ENCODE measurements at places on chromosomes 2 and 18. TPM values are rescaled to one million over a fixed set of nuclear protein-coding genes. Genes with fewer than 3 reads are reported as not detected.

Gene AOX1
- total RNA-seq, result 0.97 TPM

Gene CLIP4
- total RNA-seq, result 22.1 TPM

Gene C18orf32
- 47.8 TPM for total RNA-seq

Gene UNC80
- not detected for total RNA-seq

Gene UGT1A4
- total RNA-seq, result not detected

Gene PRSS56
- total RNA-seq, result not detected

GRCh38 chr18:34038086-34038485, 186.6 kb downstream of the NOL4 start:
- H3K27me3 ChIP-seq, result no peaks in the 10 kb centered on the region
- no peak overlapping the region for H3K4me3 ChIP-seq
- H3K36me3 ChIP-seq, result no peaks in the 10 kb centered on the region
- no peak for DNase-seq
- peaks cover 19% of the 10 kb centered on the region for H3K4me1 ChIP-seq

DNA sequence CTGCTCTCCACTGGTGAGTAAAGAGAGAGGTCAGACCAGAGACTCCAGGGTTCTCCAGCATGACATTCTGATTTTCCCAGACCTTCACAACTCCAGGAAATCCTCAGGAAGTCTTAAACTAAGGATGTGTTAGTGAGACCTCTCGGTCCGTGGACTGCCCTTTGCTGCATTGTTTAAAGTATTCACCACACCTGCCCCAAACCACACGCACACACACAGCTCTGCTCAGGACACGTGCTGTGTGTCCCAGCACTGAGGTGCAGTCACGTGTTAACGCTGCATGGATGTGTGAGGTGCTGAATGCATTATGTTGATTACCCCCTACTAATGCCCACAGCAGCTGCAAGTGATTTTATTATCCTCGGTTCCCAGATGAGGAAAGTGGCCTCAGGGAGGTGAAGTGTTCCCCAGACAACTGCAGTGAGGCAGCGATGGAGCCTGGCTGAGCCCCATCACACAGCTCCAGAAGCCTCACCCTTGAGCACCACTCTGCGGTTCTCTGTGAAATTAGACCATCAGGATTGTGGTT, 68.4 kb downstream of the TRAPPC12 start:
- H3K27me3 ChIP-seq, result no peaks in the 10 kb centered on the region
- H3K27ac ChIP-seq, result no peak overlapping the region
- peaks cover 32% of the 10 kb centered on the region for H3K36me3 ChIP-seq
- peak; percentile 56 for DNase-seq
- H3K4me1 ChIP-seq, result no peaks in the 10 kb centered on the region

DNA sequence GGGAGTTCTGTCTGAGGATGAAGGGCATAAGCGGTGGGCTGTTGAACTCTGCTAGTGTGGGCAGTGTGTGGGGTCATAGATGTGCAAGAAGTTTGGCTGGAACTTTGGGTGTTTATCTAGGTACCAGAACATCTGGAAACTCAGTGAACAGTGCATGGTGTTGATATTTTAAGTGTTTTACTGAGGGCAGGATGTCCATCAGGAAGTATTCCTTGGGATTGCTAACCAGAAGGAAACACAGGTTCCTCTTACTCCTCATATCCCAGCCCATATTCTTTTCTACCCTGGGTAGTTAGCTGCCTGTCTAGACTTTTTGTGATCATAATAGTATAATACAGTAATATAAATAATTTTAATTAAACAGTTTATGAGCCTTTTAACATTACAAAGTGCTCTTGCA, 15.5 kb downstream of the BABAM2 start:
- peaks cover 7% of the 10 kb centered on the region for H3K4me1 ChIP-seq
- no peak overlapping the region for H3K27ac ChIP-seq
- DNase-seq, result no peak
- no peak overlapping the region for H3K4me3 ChIP-seq

- H3K27ac ChIP-seq, result peak overlapping the region; percentile 62
- H3K27me3 ChIP-seq, result no peaks in the 10 kb centered on the region
- peaks cover 19% of the 10 kb centered on the region for H3K36me3 ChIP-seq
- no peak overlapping the region for H3K4me3 ChIP-seq
- H3K4me1 ChIP-seq, result peaks cover 46% of the 10 kb centered on the region
Observed at GRCh38 chr2:48572816-48573215, 42.9 kb downstream of the STON1 start.

GRCh38 chr2:49000695-49001094, 153.6 kb downstream of the FSHR start:
- no peaks in the 10 kb centered on the region for H3K27me3 ChIP-seq
- no peak overlapping the region for H3K4me3 ChIP-seq
- H3K27ac ChIP-seq, result no peak overlapping the region
- no peaks in the 10 kb centered on the region for H3K4me1 ChIP-seq

- H3K27ac ChIP-seq, result peak overlapping the region; percentile 38
- H3K36me3 ChIP-seq, result peaks cover 10% of the 10 kb centered on the region
- DNase-seq, result no peak
- H3K27me3 ChIP-seq, result no peaks in the 10 kb centered on the region
- no peak overlapping the region for H3K4me3 ChIP-seq
Observed at GRCh38 chr2:1702186-1702565, 42.1 kb downstream of the PXDN start.

GRCh38 chr2:209387389-209387788, 36.5 kb upstream of the MAP2 start:
- no peak overlapping the region for H3K27ac ChIP-seq
- DNase-seq, result no peak
- no peaks in the 10 kb centered on the region for H3K4me1 ChIP-seq
- no peaks in the 10 kb centered on the region for H3K36me3 ChIP-seq

DNA sequence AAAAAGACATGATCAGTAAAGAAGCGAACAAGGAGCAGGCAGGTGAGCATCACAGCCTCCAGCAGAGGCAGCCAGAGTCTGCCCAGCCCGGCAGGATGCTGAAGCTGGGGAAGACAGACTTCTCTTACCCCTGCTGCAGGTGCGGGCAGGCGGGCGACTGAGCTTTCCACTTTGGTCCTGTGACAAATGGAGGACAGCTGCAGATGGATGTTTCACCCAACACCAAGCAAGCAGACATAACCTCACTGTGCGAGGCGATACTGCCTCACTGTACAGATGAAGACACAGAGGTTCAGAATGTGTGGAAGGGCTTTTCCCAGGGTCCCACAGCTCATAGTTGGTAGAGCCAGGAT, 251.0 kb downstream of the AFF3 start:
- no peak overlapping the region for H3K4me3 ChIP-seq
- peaks cover 27% of the 10 kb centered on the region for H3K4me1 ChIP-seq
- no peak for DNase-seq
- H3K27me3 ChIP-seq, result no peaks in the 10 kb centered on the region

DNA sequence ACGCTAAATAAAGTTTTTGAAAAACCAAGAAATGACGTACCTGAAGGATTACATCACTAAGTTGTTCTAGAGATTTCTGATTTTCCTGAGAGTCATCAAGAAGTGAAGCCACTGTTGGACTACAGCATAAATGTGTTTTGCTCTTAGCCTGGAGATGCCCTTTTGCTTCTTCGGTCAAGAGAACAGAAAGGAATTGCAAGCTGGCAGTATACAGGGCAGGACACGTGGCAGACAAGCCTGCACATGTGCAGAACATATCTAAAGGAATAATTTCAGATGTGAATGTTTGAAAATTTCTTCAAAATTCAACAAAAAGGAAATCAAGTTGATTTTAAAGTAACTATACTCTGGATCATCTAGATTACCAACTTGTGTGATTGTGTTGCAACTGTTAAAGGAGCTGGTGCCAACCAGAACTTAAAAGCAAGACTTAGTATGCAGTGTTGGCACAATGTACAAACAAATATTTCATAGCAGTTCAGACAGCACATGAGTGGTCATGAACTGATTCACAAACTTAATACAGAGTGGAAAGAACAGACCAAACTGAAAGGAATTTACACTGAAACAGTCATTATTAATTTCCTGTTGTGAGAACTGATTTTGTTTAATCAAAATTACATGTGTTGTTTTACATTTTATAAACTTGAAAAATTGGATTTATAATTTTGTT, 100.4 kb upstream of the CD226 start:
- no peaks in the 10 kb centered on the region for H3K27me3 ChIP-seq
- peak overlapping the region; percentile 73 for H3K27ac ChIP-seq
- DNase-seq, result no peak
- H3K4me1 ChIP-seq, result peaks cover 38% of the 10 kb centered on the region

DNA sequence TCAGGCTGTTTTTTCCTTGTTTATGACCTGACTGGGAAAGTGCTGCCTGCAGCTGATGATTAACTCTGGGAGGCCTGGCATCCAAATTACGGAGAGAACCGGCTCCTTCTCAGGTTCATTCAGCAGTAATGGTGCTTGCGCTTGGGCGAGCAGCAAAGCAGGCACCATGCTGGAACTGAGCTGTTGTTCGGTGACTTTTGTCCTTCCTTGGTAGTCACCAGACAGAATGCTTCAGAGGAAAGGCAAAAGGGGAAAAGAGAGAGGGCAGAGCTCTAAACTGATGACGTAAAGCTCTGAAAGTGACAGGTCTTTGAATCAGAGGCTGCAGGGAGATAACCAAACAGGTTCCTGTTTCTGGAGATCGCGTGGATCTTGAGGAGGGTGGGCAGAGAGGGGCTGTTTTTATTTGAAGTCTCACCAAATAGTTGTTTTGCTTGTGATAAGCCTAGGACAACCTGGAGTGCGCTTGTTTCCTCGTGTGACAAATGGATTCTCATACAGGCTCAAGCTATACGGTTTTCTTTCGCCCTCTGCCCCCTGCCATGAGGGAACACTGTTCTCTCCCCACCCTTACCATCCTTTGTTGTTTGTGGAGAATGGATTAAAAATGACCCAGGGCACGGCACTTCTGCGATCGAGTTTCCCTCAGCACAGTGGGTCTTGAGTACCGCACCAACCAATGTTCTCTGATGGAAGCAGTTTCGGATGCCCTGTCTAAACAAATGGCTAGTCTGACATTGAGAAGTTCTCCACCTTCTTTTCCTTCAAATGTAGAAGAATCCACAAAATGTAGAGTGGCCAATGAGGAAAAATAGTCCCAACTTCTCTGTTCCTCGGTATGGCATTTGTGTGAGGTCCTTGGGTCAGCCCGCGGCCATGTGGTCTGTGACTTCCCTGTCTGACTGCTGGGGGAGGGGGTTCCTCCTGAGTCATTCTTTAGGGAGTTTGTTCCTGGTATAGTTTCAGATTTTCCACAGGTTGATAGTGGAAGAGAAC, 1.3 kb downstream of the RASGRP3 start:
- H3K4me1 ChIP-seq, result peaks cover 27% of the 10 kb centered on the region
- H3K36me3 ChIP-seq, result no peaks in the 10 kb centered on the region
- H3K27ac ChIP-seq, result peak overlapping the region; percentile 72
- peak overlapping the region; percentile 27 for H3K4me3 ChIP-seq

DNA sequence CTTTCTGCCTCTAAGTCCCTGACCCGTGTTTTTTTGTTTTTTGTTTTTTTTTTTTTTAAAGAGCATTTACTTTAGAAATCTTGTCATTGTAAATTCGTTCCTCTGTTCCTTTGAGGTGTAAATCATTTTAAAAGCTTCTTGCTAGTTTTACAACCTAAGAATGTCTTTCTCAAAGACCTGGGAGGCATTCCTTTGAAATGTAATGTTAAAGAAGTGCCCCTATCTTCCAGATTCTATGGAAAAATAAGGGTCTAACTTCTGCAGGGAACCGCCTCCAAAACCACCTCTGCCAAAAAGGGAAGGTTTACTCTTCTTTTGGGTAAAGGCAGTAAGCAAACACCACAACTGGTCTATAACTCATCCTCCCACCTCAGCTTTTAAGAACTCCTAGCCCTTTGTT, 259.6 kb upstream of the ZNF804A start:
- no peaks in the 10 kb centered on the region for H3K27me3 ChIP-seq
- DNase-seq, result no peak
- H3K36me3 ChIP-seq, result no peaks in the 10 kb centered on the region
- H3K4me3 ChIP-seq, result no peak overlapping the region
- peaks cover 7% of the 10 kb centered on the region for H3K4me1 ChIP-seq

GRCh38 chr2:15577071-15577735, 14.5 kb upstream of the DDX1 start:
- no peak overlapping the region for H3K27ac ChIP-seq
- no peaks in the 10 kb centered on the region for H3K36me3 ChIP-seq
- peak; percentile 95 for DNase-seq
- no peak overlapping the region for H3K4me3 ChIP-seq

DNA sequence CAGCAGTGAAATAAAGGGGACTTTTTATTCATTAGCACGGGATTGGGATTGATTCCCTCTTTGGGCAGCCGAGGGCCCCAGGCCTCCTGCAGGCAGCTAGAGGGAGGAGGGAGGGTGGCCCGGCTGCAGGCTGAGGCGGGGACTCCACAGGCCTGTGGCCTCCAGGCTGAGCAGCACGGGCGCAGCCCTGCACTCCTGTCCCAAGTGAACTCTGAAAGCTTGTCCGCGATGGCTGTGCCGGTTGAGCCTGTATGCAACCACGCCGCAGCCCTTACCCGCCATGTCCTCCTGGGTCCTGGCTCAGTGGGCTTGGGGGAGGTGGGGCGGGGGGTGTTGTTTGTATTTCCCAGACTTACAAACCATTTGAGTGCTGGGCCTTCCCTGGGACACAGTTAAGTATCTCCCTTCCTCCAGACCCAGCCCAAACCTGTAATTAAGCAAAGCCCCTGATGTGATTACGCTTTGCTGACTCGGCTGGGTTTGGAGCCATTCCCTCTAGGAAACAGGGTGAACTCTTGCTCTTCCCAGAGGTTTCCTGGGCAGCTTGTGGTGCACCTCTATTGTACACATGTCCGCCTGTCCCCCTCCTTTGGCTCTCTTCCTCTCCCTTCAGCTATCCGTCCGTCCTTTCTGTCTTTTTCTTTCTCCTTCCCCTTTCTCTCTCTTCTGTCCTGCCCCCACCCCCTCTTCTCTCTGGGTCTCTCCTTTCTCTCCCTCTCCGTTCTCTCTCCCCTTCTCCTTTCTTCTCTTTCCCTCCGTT, 5.3 kb downstream of the GLI2 start:
- H3K27me3 ChIP-seq, result no peaks in the 10 kb centered on the region
- peak; percentile 87 for DNase-seq
- peaks cover 56% of the 10 kb centered on the region for H3K4me1 ChIP-seq
- no peaks in the 10 kb centered on the region for H3K36me3 ChIP-seq

DNA sequence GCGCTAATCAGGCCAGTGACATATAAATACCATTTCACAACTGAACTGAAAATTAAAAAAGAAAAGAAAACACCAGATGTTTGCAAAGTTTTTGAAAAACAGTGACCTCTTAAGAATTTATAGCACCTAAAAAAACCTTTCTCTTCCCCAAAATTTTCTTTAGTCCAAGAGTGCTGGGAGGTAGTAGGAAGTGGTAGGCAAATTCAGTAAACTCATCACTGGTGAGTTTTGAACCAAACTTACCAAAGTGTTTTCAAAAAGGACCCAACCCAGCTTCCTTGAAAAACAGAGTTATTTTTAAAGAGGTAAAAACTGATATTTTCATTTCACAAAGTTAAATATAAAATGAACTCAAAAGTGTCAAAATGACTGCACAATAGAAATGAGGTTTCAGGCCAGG, 90.4 kb downstream of the TMEM247 start:
- H3K27ac ChIP-seq, result peak overlapping the region; percentile 62
- H3K36me3 ChIP-seq, result peaks cover 22% of the 10 kb centered on the region
- H3K27me3 ChIP-seq, result no peaks in the 10 kb centered on the region
- H3K4me3 ChIP-seq, result no peak overlapping the region
- H3K4me1 ChIP-seq, result peaks cover 26% of the 10 kb centered on the region
- DNase-seq, result no peak

GRCh38 chr2:85015653-85016360, 44.8 kb downstream of the KCMF1 start:
- H3K27me3 ChIP-seq, result no peaks in the 10 kb centered on the region
- peak overlapping the region; percentile 75 for H3K27ac ChIP-seq
- H3K4me1 ChIP-seq, result peaks cover 51% of the 10 kb centered on the region
- no peak overlapping the region for H3K4me3 ChIP-seq
